ENCODE measurements at places on chromosomes 5 and 9.

- no peak for DNase-seq
These were observed 103.1 kb upstream of the IRX4 start for GRCh38 chr5:1985781-1986180.

DNA sequence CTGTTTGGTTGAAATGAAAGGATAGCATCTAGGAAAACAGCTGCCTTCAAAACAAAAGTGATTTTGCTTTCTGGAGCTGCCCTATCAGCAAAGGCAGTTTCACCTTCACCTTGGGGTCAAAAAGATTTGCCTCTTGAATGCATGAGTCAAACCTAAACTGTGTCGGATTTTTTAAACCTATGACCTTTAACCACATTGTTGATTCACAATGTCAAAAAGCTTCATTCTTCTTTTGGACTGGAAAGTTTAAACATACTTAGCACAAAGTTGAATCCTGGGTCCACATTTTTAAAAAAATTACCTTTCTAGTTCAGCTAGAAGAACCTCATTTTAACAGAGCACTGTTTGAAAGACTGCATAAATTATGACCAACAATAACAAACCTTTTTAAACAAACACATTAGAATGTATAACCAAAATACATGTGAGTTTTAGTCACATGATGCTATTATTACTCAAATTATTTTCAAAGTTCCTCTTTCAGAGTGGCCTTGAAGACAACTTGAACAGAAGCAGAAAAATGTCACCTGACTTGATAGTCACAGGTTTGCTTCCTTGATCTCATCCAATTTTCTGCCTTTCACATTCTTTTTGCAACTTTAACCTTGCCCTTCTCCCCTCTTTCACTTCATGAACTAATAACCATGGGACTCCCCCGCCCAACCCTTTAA, 109.7 kb upstream of the LHFPL2 start:
- no peak for DNase-seq

- DNase-seq: no peak
These were observed 309.1 kb downstream of the PSAT1 start for GRCh38 chr9:78606001-78606379.

DNA sequence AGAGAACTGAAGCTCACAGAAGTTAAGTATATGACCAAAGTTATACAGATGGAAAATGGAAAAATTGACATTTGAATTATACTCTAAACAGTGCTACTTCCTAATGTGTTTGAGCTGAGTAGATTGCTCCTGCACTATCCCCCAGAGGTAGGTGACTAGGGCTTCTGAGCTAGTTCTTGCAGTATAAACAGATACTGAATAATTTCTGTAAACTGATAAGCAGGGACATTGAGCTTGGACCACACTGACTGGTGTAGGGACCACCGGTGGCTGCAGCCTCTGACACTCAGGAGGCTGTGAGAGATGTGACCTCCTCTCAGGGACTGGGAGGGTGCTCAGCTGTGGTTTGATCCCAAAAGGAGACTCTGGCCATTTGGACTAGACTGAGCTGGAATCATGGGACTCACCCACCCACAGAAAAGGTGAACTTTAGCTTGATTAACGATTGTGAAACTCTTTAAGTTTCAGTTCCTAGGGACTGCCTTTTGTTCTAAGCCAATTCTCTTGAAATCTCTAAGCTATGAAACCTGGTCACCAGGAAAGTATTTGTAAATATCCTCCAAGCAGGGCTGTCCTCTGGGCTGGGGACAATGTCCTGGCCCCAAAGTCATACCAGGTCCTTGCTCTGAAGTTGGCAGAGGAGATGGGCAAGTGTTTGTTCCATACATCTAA, 291.5 kb downstream of the SEC61B start:
- DNase-seq: no peak

DNA sequence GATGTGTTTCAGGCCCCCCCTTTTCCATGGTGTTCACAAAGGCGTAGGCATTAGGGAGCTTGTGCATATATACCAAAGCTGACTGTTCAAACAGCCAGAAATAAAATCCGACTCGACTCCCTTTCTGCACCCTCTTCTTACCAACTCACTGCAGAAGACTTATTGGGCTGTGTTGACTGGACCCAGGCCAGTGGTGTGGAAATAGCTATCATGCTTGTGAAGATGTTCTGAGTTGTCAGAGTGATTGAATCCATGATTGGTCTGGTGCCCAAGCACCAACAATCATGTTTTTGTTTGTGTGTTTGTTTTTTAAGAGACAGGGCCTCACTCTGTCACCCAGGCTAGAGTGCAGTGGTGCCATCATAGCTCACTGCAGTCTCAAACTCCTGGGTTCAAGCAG, 21.6 kb downstream of the TJP2 start:
- no peak for DNase-seq

- DNase-seq: no peak
These were observed 5.2 kb downstream of the GNAQ start for GRCh38 chr9:78026416-78026815.

GRCh38 chr9:88953381-88954029, 37.8 kb upstream of the S1PR3 start:
- DNase-seq: no peak

GRCh38 chr9:80117031-80117430, 545.3 kb downstream of the TLE4 start:
- no peak for DNase-seq

DNA sequence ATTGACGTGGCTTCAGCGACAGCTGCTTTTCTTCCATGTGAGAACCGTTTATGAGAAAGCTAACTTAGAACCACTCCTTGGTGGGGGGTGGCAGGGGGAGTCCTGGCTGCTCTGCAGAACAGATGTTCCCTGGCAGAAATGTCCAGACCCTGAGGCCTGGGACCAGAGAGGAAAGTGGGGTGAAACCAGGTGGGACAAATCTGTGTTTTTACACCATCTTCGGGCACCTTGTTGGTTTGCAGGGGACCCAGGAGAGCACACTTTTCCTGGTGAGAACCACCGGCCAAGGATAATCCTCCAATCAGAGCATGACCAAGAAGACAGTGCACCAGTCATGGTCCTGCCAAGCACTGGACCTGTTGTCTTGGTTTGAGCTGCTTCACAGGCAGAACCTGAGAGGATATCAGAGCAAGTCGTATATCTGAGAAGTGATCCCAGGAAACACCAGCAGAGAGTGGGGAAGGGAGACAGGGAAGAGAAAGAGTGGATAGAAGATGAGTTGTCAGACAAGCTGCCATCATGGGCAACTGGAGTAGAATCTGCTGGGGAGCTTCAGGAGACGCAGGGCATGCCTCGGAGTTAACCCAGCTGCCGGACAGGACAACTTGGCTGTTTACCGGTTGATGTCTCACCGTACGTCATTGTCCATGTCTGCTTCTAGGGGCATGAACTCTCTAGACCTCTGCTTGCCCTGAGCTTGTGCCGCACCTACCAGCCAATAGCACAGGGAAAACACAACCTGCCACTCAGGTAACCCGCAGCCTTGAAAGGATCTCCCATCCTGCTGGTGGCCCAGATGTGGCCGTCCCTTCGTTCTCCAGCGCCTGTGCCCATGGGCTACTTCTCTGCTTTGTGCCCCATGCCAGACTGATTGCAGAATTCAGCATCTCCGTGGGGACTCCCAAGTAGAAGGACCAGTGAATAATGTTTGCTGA, 178.4 kb upstream of the MVB12B start:
- DNase-seq: no peak

GRCh38 chr5:173697931-173698579, 81.6 kb upstream of the BOD1 start:
- no peak for DNase-seq

DNA sequence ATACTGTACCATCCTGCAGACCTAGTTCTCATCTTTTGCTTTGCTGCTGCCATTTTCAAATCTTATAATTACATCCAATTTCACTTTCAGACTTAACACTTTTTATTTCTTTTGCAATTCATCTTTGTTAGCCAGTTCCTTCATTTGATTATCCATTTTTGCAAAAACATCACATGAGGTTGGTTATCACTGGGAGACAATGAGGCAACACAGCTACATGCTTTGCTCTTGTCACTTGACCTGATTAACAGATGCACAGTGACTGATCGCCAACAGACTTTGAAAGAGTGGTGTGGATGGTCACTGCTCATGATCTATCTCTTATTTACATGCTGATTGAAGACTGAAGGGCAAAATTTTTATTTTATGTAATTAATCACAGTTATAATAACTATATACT, 17.0 kb upstream of the RNF20 start:
- DNase-seq: no peak

GRCh38 chr9:82369251-82369945, 380.8 kb downstream of the SPATA31D1 start:
- DNase-seq: no peak

DNA sequence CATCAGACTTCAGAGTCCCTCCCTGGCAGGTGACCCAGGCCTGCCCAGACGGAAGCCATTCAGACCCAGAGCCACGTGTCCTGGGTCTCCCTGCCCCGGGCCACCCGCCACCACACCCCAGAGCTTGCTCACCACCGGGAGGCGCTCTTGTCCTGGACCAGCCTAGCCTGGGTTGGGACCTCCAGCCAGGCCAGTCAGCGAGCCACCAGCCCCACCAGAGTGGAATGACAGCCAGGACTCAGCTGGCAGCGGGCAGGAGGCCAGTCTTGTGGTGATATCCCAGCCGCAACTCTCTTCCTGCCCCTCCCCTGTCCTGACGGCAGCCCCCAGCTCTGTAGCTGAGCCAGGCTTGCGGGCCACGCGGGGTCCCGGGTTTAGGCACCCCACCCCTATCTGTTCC, 1.7 kb upstream of the PTGDS start:
- no peak for DNase-seq

DNA sequence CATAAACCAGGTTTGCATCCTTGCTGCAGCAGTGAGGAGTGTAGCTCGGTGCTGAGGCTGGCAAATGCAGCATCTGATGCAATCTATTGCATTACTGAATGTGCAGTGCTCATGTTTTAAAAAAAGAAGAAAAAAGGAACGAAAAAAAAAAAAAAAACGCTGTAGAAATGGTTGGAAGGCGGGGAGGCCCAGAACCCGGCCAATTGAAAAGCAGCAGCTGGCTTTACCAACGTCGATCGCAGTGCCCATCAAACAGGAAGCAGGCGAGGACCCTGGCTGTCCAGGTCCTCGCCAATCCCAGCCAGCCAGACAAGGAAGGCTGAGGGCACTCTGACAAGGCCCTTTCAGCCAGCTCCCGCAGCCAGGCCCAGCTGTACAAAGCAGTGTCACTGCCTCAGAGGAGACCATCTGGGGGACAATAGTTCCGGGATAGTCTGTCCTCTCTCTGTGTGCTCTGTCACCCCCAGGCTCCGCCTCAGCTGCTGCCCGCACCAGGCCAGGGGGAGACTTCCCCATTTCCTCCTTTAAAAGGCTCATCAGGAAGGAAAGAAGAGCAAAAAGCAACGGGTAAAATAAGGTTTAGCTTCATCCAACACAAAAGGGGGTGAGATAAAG, 21.8 kb upstream of the CPEB4 start:
- peak; percentile 32 for DNase-seq

DNA sequence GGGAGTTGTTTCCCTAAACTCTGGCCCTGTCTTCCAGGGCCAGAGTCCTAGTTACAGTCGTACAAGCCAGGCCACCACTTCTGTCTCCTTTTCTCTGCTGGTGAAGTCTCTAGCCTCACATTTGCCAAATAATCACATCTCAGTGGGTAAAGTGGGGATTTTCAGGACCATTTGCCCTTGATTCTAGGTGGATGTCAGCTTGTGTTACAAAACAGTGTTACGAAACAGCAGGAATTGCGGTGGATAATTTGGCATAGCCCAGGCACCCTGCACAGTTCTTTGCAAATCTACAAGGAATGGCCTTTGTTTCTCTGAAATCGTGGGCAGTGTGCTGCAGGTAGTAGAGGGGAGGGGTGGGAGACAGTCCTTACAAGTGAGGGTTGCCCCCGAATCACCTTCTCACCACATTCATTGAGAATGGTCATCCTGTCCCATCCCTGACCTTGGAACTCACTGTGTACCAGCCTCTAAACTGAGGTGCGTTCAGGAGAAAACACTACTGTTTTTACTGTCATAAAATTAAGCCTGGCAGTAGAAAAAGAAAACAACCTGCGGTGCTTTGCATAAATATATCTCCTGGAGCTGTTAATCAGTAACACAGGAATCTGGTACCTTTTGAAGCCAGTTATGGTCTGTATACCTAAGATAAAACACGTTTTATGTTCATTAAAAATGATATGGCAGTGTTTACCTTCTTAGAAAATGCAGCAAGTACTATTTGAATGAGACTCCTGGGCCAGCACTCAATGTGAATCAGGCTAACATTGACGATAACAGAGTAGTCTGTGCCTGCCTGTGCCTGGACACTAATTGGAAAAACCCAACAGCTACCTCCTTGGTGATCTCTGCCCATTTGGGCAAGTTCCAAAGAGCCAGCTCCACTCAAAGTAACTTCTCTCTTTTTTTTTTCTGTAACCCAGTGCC, 44.3 kb downstream of the CYSTM1 start:
- no peak for DNase-seq

DNA sequence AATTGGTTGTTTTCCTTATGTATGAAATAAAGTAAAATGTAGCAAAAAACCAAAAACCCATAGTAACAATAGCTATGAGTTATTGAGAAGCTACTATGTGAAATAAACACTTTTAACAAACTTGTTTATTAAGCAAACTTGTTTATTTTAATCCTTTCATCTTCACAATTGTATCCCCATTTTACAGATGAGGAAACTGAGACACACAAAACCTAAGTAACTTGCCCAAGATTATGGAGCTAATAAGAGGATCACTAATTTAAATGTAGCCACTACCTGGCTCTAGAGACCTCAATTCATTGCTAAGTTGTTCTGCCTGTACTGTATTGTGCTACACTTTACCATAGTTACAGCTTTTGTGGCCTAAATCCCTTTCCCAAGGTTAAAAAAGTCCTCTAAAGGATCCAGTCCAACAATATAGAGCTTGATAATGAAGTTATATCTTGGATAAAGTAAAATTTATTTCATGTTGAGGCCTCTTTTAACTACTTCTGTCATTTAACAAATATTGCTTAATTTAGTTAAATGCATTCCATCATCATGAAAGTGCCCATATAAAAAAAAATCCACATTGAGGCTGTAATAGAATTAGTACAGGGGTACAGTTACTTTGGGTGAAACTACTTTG, 22.1 kb downstream of the HOMER1 start:
- DNase-seq: no peak

- DNase-seq: no peak
These were observed 35.6 kb downstream of the RASA1 start for GRCh38 chr5:87303324-87303723.

DNA sequence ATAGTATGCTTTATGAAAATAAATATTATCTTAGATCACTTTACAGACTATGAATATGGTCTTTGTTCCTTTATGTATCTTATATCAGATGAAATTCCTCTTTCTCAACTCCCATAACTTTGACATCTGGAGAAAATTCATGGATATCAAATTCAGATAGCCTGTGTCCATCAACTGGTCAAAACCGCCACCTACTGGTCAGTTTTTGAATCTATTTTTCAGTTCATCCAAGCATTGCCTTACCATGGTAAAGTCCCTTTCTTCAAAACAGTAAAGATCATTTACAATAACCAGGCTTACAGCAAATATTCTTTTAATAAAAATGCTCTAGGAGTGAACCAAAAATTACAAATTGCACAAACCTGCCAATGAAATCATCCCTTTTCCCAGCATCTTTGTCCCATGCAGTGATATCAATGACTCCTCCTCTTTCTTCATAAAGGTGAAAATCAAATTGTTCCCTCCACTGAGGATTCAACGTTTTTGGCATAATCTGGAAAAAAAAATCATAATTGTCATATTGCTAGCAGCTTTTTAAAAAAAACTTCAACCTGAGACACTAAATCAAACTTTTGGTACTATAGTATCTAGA, 290.5 kb downstream of the SLF1 start:
- no peak for DNase-seq

Measured in bone marrow (tissue), 2 donors.